Neural crest cell (in vitro differentiated cells): ENCODE measurements at places on chromosomes 13 and 19. TPM values are rescaled to one million over a fixed set of nuclear protein-coding genes. Genes with fewer than 3 reads are reported as not detected.

Gene SIGLEC8
- total RNA-seq: not detected in 2 replicates

GRCh38 chr13:105541565-105541964 is 993.9 kb downstream of the EFNB2 start:
- no peaks in the 10 kb centered on the region for H3K27me3 ChIP-seq
- no peak overlapping the region for H3K4me3 ChIP-seq
- H3K4me1 ChIP-seq: no peaks in the 10 kb centered on the region
- no peak for DNase-seq
- H3K27ac ChIP-seq: no peak overlapping the region

DNA sequence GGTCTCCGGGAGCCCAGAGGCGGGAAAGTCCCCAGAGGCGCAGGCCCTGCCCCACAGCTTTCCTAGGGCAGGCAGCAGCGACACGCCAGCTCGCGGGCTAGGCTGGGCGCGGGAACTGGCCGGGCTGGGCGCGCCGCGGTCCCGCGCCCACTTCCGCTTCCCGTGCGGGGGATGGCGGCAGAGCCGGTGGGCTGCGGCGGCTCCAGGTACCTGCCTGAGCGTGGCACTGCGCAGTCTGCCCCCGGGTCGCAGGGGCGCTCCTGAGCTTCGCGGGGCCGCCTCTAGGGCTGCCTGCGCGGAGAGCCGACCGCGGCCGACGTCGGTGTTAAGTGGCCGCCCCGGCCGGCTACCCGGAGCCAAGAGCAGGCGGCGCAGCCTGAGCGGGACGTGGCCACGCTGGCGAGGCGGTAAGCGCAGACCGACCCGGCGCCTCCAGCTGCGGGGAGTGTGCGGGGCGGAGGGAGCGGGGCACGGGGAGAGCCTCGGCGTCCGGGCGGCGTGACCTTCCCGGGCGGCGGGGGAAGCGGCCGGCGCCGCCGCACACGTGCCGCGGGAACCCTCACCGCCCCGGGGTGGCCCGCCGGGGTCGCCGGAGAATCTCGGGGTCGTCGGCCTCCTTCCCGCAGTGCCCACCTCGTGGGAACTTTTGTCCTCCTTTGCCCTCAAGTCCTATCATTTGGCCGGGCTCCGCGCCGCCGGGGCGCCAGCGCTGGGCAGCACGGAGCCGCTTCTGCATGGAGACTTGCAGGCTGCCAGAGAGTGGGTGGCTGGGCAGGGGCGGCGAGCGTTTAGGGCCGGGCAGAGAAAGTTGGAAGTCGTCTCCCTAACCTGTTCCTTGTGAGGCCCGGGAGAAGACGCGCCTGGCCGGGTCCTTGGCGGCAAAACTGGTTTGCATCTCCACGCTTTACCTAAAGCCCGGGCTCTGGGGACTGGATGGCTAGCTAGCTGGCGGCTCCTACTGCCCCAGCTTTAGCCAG is 31.4 kb upstream of the MPHOSPH8 start:
- peaks cover 19% of the 10 kb centered on the region for H3K36me3 ChIP-seq
- DNase-seq: peak; percentile 42
- H3K4me3 ChIP-seq: peak overlapping the region; percentile 86
- H3K4me1 ChIP-seq: peaks cover 7% of the 10 kb centered on the region
- peaks cover 37% of the 10 kb centered on the region for H3K27me3 ChIP-seq
- H3K27ac ChIP-seq: no peak overlapping the region

Gene CYP2S1
- 0.39 TPM in 1 of 2 replicates, not detected in the other for total RNA-seq

- H3K27ac ChIP-seq: peak overlapping the region; percentile 57
- peak overlapping the region; percentile 68 for H3K4me3 ChIP-seq
- peaks cover 18% of the 10 kb centered on the region for H3K27me3 ChIP-seq
- H3K4me1 ChIP-seq: peaks cover 7% of the 10 kb centered on the region
- peak; percentile 46 for DNase-seq
Observed at GRCh38 chr19:11208561-11209471, 11.5 kb upstream of the KANK2 start.

DNA sequence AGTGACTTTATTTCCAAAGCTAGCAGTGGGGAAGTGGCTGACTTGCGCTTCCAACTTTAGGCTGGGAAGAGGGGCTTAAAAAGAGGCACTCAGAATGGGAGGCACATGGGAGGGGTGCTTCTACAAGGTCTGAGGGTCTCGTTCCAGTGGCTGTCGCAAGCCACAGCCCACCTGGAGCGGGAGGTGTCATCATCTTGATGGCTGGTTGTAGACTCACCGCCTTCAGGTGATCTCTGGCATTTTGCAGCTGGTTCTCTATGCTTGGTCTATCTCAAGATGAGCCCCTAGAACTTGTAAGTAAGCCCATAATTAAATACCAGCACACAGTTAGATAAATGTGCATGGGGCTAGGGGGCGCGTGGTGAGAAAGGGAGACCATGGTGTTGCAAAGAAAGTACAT is 9.2 kb downstream of the TEX29 start:
- H3K4me3 ChIP-seq: no peak overlapping the region
- no peak overlapping the region for H3K27ac ChIP-seq
- H3K36me3 ChIP-seq: peaks cover 3% of the 10 kb centered on the region
- H3K4me1 ChIP-seq: no peaks in the 10 kb centered on the region

Gene KCNN4
- total RNA-seq: 2.2 and 2.8 TPM in 2 replicates

DNA sequence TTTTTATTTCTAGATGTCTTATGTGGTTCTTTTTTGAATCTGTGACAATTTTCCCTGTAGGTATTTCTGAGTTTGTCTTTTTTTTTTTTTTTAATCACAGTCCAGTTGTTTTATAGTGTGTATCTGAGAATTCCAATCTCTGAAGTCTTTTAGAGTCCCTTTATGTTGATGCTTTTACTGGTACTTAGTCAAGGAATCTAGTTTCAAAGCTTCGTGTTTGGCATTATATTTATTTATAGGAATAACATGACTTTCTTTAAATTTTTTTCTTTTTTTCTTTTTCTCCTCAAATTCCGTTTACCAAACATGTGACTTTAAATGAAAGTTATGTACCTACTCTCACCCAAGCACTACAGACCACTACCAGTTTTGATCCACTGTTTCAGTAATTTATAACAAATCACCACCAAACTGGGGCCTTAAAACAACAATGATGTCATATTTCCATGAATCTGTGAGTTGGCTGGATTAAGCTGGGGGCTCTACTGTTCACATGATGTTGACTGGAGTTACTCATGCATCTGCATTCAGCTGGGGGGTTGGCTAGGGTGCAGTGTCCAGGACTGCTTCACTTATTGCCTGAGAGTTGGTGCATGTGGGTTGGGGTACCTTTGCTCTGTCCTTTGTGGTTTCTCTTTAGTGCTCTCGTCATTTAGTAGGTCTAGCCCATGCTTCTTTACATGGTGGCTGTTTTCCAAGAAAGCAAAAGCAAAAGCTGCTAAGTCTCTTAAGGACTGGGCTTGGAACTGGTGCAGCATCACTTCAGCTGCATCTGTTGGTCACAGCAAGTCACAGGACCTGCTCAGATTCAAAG is 22.3 kb downstream of the KCTD4 start:
- no peak overlapping the region for H3K4me3 ChIP-seq
- H3K36me3 ChIP-seq: no peaks in the 10 kb centered on the region
- no peak overlapping the region for H3K27ac ChIP-seq

Gene NDUFB7
- 123 and 128 TPM in 2 replicates for total RNA-seq

Gene ZIM2
- total RNA-seq: not detected in 2 replicates

DNA sequence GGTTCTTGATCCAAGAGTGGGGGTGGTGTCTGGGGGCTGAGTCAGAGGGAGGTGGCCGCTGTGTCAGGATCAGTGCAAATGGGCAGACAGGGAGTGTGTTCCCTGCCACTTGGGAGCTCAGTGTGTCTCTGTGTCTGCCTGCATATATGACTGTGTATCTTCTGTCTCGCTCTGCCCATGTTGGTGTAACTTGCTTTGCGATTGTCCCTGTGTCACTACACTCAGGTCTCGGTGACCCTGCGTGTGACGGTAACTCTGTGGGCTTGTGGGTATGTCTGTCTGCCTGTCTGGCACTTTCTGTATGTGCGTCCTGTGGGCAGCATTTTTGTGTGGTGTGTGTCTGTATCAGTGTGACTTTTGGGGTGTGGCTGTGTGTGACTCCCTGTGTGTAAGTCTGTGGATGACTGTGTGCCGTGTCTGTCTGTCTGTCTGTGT is 8.2 kb upstream of the ERFL start:
- H3K27ac ChIP-seq: peak overlapping the region; percentile 81
- peaks cover 71% of the 10 kb centered on the region for H3K27me3 ChIP-seq
- DNase-seq: no peak
- H3K4me1 ChIP-seq: peaks cover 15% of the 10 kb centered on the region

Gene ZNF677
- 26.3 and 27.0 TPM in 2 replicates for total RNA-seq

Gene CEACAM8
- total RNA-seq: not detected in 2 replicates

GRCh38 chr13:24254146-24254841 is 55.1 kb upstream of the C1QTNF9 start:
- no peak overlapping the region for H3K4me3 ChIP-seq
- H3K27me3 ChIP-seq: no peaks in the 10 kb centered on the region
- no peak for DNase-seq
- H3K27ac ChIP-seq: peak overlapping the region; percentile 63
- H3K4me1 ChIP-seq: peaks cover 18% of the 10 kb centered on the region
- H3K36me3 ChIP-seq: peaks cover 29% of the 10 kb centered on the region
